ENCODE measurements at places on chromosomes 13 and 19. TPM values are rescaled to one million over a fixed set of nuclear protein-coding genes. Genes with fewer than 3 reads are reported as not detected.

LRRC63 gene
- total RNA-seq, result not detected

SIAH3 gene
- not detected for total RNA-seq

CDC34 gene
- total RNA-seq, result 67.6 TPM

SH2D3A gene
- total RNA-seq, result 52.1 TPM

ZNF30 gene
- total RNA-seq, result 2.2 TPM

RPL18A gene
- total RNA-seq, result 1,406 TPM

SPRY2 gene
- 66.8 TPM for total RNA-seq

ENOX1 gene
- total RNA-seq, result 0.87 TPM

ZSWIM9 gene
- 5.8 TPM for total RNA-seq

MTMR6 gene
- 14.7 TPM for total RNA-seq

OR7A5 gene
- not detected for total RNA-seq

PLEKHA4 gene
- 8.6 TPM for total RNA-seq

SIGLEC12 gene
- 0.28 TPM for total RNA-seq

TEX29 gene
- total RNA-seq, result 0.89 TPM

VSTM2B gene
- total RNA-seq, result not detected

DNAAF3 gene
- total RNA-seq, result 2.6 TPM

CEACAM4 gene
- 0.22 TPM for total RNA-seq

NTF4 gene
- total RNA-seq, result not detected

LRP3 gene
- 7.2 TPM for total RNA-seq

KLC3 gene
- total RNA-seq, result not detected

C19orf81 gene
- not detected for total RNA-seq

KLK6 gene
- not detected for total RNA-seq

PIH1D1 gene
- total RNA-seq, result 62.9 TPM
